ENCODE measurements at places on chromosomes 11 and 22.

DNA sequence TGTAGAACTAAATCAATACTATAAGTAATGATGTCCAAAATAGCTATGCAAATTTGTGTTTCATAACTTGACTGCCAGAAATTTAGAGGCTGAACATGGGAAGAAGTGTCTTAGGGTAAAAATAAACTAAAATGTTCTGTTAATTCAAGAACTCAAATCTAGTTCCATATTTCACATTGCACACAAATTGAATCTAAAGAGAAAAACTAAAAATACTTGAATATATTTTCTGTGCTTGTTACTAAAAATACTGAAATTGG, 43.5 kb downstream of the FANCF start:
- no peak for DNase-seq

- DNase-seq, result no peak
These were observed 342.7 kb downstream of the TENM4 start for GRCh38 chr11:79098146-79098545.

GRCh38 chr11:133058501-133058900, 473.8 kb downstream of the OPCML start:
- DNase-seq, result no peak

GRCh38 chr11:47980088-47980906, at the start of gene PTPRJ:
Gene PTPRJ, plus strand, starts transcription at chr11:47980559. Its CDS starts 354 bp downstream, at chr11:47980913.
- DNase-seq, result no peak

DNA sequence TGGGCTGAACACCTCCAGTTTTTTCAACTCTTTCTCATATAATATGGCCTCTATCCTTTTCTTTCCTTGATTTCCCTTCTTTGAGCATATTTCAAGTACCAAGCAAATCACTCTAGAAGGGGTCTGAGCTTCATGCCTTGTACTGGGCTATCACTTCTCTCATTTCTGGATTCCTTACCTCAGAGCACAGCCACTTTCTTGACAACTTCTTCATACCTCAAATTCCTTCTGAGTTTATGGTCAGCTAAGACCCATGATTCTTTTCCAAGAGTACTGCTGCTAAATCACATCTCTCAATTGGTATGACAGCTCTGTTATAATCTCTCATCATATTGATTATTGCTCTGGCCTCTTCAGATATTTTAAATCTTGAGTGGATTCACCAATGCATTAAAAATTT, 224.8 kb upstream of the ZBED5 start:
- DNase-seq, result no peak

GRCh38 chr11:122709039-122709760, 53.7 kb downstream of the UBASH3B start:
- DNase-seq, result no peak

DNA sequence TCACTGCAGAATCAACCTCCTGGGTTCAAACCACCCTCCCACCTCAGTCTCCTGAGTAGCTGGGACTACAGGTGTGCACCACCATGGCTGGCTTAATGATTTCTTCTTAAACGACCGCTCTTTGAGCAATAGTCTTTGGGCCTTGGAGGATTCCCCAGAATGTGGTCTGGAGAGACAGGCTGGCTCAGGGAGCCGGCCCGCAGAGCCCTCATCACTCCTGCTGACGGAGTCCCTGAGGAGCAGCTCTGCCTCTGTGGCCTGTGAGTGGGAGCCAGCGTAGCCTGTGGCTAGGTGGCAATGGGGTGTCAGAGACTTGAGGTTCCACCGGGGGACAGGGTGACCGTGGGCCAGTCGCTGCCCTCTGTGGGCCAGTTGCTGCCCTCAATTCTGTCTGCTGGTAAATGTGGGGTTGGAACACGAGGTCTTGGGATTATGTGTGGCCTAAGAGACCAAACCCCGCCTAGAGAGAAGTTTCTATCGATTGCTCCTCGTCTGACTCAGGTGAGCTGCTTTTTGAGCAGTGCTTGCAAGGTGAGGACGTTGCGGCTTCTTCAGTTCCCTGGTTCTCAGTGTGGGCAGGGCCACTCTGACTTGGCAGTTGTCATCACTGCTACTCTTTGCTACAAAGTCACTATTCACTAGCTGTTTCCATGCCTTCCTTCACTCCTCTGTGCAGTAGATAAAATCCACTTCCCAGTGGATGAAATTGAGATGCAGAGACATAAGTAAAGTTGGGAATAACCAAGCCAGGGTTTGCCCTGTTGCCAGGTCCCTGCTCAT, 124.8 kb upstream of the NECTIN1 start:
- no peak for DNase-seq

GRCh38 chr22:22394591-22394990, 114.0 kb downstream of the ZNF280B start:
- DNase-seq, result peak; percentile 93

DNA sequence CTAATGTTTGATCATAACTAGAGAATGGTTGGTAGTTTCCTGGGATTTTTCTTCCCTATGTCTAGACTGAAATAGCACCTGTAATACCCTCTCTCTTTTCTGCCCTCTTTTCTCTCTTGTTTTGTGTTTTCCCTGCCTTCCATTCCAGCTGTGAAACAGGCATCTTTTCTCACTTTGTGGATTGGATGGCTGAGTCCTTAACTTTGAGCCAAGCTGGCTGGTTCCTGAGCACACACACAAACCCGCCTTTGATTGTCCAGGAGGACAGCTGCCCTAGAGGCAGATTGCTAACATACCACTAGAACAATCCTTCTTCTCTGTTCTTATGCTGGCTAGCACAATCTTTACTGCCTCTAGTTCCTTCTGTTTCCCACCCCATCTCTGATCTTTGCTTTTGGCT, 17.7 kb downstream of the CTNND1 start:
- DNase-seq, result no peak

DNA sequence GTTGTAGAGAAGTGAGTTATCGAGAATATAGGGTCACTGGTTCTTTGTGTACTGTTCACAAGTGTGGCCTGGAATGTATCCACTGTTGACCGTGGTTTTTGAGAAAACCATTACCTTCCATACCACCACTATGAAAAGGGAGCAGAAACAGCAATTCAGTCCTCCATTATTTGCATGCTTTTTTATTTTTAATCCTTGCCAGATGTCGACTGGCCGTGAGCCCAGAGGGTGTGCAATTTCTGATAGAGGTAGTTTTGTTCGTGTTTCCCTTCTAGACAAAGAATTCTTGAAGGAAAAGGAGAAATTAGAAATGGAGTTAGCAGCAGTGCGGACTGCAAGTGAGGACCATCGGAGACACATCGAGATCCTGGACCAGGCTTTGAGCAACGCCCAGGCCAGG, 81.7 kb downstream of the AMOTL1 start:
- DNase-seq, result no peak

- DNase-seq, result no peak
These were observed 37.7 kb upstream of the IGLL5 start for GRCh38 chr22:22849640-22850610.

DNA sequence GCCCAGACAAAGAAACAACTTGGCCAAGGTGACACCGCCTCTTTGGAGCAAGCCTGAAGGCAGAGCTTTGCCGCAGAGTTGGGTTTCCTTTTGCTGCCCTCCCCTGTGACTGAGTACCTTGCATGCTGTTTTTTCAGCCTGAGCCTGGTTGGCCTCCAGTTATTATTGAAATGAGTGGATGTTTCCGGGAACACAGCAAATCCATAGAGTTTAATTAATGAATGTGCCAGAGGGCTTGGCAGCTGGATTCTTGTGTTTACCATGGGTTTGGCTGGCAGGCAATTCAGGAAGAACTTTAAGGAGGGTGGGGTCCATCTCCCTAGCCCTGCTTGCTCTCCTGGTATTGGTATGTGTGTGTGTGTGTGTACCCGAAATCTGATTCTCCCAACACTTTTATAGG, 65.6 kb upstream of the CRYBB3 start:
- DNase-seq, result no peak

DNA sequence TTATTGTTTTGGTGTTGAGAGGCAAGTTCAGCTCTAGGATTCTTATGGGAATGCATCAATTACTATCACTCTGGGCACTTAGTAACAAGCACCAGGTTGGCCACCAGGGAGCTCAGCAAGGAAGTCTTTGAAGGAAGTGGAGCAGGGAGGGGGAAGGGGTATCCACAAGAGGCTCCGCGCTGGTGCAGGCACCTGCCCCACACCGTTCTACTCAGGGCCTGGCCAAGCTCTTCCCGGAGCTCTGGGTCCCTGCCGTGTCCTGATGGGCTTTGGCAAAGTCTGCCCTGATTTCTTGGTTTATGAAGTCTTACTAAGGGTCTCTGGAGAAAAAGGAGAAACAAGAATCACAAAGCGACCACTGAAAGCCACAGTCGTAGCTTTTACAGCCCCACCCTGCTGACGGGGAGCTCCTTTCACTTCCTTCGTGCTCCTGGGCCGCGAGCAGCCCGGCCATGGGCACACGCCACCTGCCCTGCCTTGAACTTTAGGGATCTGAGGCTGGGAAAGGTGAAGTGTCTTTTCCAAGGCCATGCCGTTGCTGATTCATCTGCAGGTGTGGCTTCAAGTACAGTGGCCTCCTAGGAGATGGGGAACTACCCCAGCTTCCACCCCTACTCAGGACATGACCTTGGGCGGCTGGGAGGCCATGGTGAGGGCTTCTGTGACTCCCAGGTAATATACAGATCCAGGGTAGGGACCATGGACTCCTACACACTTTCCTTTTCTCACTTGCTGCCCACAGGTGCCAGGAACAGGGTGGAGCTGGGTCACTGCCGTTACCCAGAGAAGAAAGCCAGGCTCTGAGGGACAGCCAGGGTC, 15.9 kb upstream of the LRRC32 start:
- DNase-seq, result no peak

DNA sequence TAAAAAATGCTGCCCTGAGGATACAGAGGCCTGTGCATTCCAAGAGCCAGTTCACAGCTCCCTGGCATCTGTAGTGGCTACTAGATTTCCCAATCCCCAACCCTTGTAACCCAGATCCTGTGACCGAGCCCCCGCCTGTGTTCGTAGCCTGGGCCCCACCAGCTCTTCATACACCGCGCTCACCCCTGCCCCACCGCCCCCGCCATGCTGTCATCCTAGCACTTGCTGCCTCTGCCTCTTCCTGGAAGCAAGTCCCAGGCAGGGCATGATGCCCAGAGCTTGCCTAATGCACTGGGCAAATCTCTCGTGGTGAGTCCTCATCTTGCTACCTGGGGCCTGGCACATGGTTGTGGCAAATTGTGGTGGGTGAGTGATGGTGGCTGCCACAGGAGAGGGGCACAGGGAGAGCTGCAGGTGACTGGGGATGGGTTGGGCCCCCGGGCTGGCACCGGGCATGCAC, 7.1 kb downstream of the MGAT3 start:
- DNase-seq, result no peak

GRCh38 chr11:46315033-46315738, 32.1 kb upstream of the DGKZ start:
- DNase-seq, result peak; percentile 92

DNA sequence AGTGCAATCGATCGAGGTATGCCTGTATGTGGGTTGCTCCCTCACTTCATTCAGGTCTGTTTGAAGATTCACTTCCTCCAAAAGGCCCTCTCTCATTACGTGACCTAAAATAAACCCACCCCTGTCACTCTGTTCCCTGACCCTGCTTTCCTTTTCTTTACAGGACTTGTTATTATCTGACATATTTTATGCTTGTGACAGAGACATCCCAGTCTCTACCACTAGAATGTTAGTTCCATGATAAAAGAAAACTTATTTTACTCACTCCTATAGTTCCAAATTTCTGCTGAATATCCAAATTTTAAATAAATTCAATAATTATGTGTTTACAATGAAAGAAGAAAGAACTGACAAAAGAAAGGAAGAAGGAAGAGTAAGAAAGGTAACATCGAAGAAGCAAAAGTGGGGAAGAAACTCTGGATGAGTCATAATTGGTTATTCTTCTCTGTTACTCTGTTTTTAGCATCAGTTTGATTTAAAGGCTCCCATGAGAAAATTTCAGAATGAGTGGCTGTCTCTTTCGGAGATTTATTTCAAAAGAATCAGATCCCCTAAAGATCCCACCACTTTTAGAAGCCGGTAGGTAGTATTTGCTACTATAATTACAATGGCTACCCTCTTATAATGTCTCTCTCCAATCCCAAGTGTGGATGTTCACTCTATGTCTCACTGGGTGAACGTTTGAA, 33.5 kb downstream of the ENTHD1 start:
- no peak for DNase-seq

DNA sequence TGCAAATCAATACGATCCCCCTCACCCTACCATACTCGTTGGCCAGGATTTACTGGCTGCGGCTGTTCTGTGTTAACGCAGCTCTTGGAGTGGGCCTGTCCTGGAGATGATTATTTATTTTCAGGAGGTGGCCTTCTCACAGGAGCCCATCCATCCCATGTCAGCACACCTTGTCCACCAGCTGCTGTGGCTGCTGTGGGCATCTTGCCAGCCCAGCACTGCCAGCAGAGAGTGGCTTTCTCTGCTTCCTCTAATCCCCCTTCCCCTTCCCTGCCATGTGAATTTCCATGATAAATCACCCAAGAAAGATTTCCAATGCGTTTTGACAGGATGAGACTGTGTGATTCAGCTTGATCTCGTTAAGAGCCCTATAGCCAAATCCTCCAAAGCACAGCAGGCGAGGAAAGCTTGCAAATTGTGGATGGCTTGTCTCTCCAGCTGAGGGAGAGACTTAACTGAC, 309.1 kb upstream of the C11orf87 start:
- DNase-seq, result peak; percentile 64

GRCh38 chr11:128180441-128181087, 406.8 kb downstream of the ETS1 start:
- no peak for DNase-seq

GRCh38 chr22:30792456-30792855, 97.8 kb downstream of the OSBP2 start:
- DNase-seq, result no peak

GRCh38 chr11:81658722-81659121, 1074.9 kb downstream of the FAM181B start:
- DNase-seq, result no peak

DNA sequence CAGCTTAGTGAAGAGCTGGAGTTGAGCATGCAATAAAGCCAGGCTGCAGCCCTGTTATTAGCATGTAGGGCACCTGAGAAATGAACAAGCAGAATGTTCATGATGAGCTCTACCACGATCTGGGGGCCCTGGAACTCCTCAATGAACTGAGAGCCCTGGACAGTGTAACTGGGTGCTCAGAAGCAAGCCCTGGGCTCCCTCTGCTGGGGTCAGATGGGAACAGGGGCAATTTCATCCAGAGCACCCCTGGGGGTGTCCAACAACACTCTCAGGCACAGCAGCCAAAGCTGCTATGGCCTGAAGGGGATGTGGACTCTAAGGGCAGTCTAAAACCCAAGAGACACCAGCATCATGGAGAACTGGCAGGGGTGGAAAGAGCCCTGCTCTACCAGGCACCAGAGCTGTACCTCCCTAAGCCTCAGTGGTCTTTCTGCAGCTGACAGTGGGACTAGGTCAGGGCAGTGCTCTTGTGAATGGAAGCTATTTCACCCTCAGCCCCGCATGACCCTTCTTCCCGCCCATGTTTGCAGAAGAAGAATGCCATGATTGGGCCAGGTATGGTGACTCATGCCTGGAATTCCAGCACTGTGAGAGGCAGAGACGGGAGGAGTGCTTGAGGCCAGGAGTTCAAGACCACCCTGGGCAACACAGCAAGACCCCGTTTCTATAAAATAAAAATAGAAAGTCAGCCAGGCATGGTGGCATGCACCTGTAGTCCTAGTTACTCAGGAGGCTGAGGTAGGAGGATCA, 28.9 kb downstream of the THOC5 start:
- peak; percentile 59 for DNase-seq

All from NCI-H526 (cell line).